ENCODE measurements at places on chromosomes 1 and 21.

DNA sequence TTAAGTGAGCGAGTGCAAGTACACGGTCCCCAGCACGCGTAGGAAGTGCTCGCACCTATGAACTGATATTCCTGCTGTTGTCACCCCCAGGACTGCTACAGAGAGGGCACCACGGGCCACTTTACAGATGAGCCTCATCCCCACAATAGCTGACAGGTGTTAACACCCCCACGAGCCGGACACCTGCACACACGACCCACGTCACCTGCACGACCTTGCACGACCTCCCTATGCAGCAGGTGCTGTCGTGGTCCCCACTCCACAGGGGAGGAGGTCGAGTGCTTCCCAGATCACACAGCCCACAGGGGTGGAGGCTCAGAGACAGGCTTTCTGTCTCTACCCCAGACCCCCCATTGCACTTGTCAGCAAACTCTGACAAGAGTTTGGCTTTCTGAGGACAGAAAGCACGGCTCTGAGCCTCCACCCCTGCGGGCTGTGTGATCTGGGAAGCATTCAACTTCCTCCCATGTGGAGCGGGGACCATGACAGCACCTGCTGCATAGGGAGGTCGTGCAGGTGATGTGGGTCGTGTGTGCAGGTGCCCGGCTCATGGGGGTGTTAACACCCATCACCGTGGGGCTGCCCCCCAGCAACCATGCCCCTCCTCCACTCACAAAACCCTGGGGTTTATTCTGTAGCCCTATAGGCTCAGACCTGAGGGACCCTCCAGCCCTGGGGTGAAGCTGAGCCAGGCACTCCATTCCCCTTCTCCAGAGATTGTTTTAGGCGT lies 80.8 kb downstream of the MATN1 start:
- no peak for DNase-seq

- peak; percentile 41 for DNase-seq
Observed at GRCh38 chr1:182357913-182358312, 33.7 kb downstream of the GLUL start.

DNA sequence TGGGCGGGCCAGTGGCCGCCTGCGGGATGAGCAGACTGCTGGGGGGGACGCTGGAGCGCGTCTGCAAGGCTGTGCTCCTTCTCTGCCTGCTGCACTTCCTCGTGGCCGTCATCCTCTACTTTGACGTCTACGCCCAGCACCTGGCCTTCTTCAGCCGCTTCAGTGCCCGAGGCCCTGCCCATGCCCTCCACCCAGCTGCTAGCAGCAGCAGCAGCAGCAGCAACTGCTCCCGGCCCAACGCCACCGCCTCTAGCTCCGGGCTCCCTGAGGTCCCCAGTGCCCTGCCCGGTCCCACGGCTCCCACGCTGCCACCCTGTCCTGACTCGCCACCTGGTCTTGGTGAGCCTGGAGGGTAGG lies 2.1 kb downstream of the B4GALT2 start:
- DNase-seq, result no peak

DNA sequence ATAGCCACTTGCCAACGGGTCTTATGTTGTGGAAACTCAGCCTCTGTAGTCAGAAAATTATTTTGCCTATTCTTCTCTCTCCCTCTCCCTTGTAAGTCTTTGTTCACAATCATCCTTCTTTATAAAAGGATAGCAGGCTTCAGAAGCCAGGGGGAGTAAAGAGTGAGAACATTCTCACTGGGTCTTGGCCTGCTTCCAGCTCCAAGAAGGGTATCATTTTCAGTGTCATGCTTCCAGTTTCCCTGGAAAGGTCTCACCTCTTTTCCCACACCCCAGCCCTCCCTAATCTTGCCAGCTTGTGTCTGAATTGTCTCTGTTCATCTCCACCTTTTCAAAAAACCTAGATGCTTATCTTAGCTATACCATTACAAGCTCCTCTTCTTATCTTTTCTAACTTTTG lies 346.2 kb upstream of the LRRC7 start:
- DNase-seq, result peak; percentile 7

DNA sequence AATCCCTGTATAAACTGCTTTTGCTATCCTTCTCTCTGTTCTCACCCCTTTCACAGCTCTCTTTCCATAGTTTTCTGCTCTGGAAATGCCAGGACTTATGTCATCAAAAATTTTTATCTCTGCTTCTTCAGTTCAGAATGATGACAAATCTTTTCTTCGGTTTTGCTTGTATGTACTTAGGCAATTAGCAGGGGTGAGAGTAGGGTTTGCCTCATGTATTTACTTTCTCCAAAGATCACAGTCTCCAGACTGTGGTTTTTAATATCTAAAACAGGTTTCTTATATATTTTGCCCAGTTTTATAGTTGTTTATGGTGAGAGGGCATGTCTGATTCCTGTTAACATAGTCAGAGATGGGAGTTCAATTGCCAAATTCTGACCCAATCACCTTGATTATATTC lies 235.4 kb upstream of the LYPLAL1 start:
- no peak for DNase-seq

- peak; percentile 91 for DNase-seq
Observed at GRCh38 chr1:85201340-85202091, 700 bp upstream of the SYDE2 start.

DNA sequence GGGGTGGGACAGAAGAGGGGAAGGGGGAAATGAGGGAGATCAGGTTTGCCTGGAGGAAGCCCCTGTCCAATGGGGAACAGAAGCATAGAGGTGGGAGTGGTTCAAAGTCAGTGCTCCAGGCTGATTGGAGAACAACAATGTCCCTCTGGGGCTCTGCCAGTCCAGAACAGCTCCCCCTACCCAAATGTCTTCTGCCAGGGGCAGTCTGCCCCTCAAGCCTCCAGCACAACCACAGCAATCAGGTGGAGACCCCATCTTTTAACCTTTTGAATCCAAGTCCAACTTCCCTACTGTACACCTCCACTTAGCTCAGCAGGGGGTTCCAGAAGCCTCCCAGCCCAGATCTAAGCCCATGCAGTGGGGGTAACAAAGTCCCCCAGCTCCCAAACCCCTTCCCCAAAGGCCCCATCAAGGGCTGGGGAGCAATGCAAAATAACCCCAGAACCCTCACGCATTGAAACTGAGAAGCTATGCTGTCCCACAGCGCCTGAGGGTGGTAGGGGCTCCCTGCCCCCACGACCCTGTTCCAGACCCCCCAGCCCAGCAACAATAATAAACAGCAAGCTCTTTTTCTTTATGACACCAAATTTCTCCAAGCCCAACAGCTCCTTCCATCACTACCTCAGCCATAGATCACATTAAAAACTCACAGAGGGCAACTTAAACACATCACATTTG lies 3.3 kb downstream of the AHDC1 start:
- DNase-seq, result no peak

DNA sequence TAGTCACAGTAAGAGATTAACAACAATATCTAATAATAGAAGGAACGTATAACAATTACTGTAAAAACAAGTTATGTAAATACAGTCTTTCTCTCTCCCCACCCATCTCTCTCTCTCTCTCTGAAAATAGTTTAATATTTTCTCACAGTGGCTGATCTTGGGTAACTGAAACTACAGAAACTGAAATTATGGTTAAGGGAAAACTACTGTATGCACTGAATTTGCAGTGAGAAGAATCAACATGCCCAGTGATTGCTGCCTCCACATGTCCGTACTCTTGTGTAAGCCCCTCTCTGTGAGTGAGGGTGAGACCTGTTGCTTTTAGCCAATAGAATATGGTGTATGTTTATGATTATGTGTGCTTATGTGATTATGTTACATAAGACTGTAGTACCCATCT lies 1.6 kb downstream of the KRTAP6-1 start:
- no peak for DNase-seq

DNA sequence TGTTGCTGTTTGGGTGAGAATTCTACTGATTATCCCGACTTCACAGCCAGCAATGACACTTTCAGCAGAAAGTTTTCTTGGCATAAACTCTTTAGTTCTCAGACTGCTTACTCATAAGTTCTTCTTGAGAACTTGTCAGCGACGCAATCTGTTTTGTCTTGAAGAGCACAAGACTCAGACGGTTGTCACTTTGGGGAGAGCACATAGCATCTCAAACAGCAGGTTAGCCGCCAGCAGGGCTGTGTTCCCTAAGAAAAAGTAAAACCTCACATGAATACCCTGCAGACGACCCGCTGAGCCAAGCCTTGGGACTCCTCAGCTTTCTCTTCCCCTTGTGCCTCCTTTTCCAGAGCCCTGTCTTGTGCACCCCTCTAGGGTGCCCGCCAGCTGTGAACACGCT lies 11.4 kb downstream of the AGMAT start:
- no peak for DNase-seq

- no peak for DNase-seq
Observed at GRCh38 chr1:46714976-46715375, 3.9 kb downstream of the EFCAB14 start.

DNA sequence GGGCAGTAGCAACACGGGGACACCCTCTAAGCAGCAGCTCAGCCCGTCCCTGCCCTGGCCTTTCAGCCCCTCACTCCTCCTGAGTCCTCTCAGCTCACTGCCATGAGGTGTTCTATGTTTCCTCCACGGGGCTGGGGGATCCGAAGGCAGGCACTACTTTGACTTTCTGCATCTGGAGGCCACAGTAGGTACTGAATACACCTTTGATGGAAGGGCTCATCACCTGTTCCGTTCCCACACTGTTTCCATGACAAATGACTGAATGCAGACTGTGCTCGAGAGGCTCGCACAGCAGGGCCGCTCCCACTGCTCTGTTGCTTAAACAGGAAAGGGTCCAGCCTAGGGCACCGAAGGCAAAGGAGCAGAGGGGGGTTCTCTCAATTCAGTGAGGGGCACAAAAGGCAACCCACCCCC lies 77.6 kb upstream of the DNAH14 start:
- no peak for DNase-seq

DNA sequence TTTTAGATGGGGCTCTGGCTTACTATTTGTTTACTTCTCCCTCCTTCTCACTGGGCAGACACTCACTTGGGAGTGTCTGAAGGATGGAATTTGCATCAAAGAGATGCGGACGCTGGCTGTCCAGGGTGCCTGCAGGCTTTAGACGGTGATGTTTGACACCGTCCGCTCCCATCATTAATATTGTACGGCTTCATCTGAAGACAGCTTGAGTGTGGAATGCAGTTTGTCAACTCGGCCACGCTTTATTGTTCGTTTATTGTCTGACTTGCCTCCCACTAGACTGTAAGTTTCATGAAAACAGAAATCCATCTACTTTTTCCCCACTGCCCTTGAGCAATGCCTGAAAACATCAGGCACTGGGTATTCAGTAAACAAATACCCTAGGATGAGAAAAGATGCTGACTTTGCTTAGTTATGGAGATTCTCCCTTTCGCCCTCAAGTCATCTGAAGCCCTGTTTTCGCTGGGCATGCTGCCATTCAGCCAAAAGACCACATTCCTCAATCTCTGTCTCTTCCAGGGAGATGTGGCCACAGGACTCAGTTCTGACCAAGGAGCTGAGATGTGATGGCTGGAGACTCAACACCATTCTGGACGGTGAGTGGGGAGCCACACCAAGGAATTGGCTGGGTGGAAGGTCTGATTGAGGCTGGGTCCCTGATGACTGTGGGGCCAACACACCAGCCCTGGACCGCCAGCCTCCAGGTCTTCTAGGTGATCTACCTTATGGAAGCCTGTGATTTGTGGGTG lies 87.6 kb downstream of the BCAR3 start:
- no peak for DNase-seq

DNA sequence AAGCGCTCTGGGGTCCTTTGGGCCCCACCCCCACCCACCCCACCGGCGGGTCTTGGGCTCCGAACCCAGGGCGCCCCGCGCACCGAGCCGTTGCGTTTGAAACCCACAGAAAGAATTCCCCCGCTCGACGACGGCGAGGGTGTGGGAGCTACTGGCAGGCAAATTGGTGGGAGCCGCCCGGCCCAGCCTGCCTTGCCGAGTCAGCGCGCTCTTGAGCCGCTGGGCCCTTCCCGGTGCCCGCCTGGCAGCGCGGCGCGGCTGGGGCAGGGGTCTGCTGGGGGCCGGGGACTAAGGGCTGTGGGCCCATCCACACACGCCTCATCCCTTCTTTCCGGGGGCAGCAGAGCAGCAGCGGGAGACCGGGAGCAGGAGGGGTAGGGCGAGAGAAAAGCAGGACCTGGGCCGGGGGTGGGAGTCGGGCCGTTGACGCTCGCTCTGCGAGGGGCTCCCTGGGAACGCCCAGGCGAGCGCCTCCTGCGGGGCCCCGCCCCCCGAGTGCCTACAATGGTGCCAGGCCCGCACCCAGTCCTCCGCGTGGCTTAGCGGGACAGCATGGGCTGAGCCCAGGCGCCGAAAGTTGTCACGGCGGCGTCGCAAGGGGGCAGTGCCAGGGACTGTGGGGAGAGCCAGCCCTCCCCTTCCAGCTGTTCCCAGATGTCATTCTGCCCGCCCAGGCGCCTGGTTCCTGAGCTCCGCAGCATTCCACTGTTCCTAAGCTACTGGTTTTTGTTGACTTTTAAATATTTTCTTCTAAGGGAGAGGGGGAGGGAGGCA lies at the start of gene C1orf94:
Gene C1orf94, plus strand, starts transcription at position 78 of the 774 bp plus-strand sequence. CDS start 883 bp downstream, outside the sequence.
- no peak for DNase-seq

DNA sequence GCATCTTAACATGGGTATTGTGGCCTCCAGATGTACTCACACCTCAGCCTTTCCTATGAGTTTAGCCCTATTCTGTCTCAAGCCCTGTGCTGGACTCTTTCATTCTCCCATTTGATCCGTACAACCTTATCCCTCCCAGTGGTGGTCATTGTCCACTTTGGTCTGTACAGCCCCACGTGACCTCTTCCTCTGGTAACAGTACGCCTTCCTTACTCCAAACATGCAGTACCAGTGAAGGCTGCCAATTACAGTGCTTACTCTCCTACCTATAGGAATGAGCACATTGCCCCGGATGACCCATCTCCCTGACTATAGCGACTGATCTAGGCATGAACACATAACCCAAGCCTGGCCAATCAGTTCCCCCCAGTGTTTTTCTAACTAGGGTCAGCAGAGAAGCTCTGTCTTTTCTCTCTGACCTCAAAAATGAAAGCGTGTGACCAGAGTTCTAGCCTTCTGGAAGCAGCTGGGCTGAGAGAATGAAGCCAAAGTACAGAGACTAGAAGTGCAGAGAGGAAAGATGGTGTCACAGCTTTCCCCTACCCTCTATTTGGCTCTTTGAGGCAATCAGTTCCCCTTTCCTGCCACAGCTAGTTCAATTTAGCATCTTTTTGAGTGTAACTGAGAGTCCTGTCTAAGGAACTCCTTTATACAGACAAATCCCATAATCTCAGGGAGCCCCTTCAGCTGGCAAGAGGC lies 9.9 kb upstream of the QSOX1 start:
- DNase-seq, result no peak

- DNase-seq, result no peak
Observed at GRCh38 chr21:41501919-41502318, 6.0 kb downstream of the TMPRSS2 start.

- DNase-seq, result no peak
Observed at GRCh38 chr1:24553931-24554330, 2.0 kb upstream of the NCMAP start.

GRCh38 chr1:223704921-223705878 lies 7.1 kb upstream of the CAPN2 start:
- no peak for DNase-seq

- DNase-seq, result peak; percentile 83
Observed at GRCh38 chr1:218344814-218345672, at the start of gene TGFB2. Gene TGFB2, plus strand, starts transcription at chr1:218345336. Its CDS starts 1,366 bp downstream, at chr1:218346702.

DNA sequence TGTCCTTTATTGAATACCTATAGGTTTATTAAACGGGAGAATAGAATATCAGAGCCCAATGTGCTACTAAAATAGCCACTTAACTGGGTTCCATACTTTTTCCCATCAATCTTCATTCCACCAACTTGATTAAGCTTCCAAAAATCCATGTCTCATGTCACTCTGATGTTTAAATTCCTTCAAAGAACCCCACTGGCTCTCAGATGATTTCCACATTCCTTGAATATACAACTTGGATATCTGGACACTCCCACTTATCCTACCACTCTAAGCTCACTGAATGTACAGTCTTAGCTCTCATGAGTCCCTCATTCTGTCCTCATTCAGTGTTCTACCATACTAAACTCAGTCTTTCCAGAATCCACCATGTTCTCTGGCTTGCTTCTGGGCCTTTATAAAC lies 21.1 kb downstream of the COL11A1 start:
- no peak for DNase-seq
